ENCODE measurements at places on chromosomes 3 and 15.

DNA sequence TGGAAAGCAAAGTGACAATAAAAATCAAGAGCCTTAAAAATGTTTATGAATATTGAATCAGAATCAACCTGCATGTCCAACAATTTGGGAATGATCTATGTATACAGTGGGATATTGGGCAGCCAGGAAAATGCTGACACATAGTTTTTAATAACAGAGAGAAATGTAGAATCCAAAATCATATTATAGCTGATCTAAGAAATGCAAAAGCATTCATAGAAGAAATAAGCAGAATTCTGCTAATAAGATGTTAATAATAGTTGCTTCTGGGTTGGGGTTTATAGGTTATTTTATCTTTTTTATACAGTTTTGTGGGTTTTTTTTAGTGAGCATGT lies 15.1 kb downstream of the KIF9 start:
- no peak for DNase-seq

GRCh38 chr15:62779036-62779770 lies 263.3 kb upstream of the TPM1 start:
- DNase-seq: no peak

DNA sequence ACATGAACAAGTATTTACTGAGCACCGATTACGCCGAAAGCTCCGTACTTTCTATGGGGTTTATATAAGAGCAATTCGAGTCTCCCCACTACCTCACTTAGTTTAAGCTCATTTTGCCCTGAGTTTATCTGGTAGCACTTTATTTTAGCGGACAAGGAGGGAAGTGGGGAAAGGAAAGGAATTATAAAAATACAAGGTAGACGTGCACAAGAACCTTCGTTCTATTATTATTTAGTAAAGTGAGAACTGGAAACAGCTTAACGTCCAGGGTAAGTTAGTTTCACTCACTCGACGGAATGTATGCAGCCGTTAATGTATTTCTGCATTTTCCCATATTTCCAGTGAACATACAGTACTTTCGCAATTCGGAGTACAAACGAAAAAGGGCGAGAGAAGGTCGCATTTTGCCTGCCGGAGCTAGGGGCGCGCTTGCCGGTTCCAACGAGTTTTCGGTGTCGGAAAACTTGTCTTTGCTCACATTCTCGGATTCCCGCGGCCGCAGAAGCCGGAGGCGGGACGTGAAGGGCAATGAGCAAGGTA lies 1.2 kb upstream of the STT3B start:
- DNase-seq: no peak

GRCh38 chr15:83561661-83562060 lies 92.3 kb upstream of the ADAMTSL3 start:
- no peak for DNase-seq

- DNase-seq: no peak
Measured at GRCh38 chr15:76512971-76513370, 176.4 kb downstream of the ISL2 start.

- no peak for DNase-seq
Measured at GRCh38 chr15:81968691-81969090, 77.1 kb downstream of the MEX3B start.
